ENCODE measurements at places on chromosomes 1 and 21.

DNA sequence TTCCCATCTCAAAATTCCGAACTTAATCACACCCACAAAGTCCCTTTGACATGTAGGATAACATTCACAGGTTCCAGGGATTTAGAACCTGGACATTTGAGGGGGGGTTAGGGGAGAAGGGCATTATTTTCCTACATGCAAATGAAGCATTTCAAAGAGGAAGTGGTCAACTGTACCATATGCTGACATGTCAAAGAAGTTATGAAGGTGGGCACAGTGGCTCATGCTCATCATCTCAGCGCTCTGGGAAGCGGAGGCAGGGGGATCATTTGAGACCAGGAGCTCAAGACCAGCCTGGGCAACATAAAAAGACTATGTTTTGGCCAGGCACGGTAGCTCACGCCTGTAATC, 35.7 kb downstream of the PTP4A2 start:
- no peak for DNase-seq

- no peak for DNase-seq
Measured at GRCh38 chr1:83769072-83769471, 229.9 kb downstream of the TTLL7 start.

DNA sequence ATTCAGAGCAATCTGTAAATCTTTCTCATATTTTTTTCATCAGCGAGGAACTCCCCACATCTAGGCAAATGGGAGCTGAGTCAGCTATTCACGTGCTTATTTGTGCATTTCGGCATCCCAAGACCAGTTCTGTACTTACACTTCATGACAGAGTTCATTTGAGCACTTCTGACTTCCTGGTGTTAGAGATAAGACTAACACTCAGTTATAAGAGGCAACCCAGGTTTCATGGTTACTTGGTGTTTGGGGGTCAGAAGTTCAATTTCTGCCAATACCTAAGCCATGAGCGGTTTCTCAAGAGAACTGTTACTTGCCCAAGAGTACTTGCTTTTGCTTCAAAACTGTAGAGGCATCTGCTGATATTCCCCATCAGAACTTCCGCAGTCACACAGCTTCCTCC, 24.1 kb upstream of the DESI2 start:
- peak; percentile 3 for DNase-seq

- peak; percentile 33 for DNase-seq
Measured at GRCh38 chr1:27430903-27431600, 38.6 kb downstream of the GPR3 start.

- DNase-seq: no peak
Measured at GRCh38 chr1:232248276-232248820, 381.6 kb downstream of the SIPA1L2 start.

DNA sequence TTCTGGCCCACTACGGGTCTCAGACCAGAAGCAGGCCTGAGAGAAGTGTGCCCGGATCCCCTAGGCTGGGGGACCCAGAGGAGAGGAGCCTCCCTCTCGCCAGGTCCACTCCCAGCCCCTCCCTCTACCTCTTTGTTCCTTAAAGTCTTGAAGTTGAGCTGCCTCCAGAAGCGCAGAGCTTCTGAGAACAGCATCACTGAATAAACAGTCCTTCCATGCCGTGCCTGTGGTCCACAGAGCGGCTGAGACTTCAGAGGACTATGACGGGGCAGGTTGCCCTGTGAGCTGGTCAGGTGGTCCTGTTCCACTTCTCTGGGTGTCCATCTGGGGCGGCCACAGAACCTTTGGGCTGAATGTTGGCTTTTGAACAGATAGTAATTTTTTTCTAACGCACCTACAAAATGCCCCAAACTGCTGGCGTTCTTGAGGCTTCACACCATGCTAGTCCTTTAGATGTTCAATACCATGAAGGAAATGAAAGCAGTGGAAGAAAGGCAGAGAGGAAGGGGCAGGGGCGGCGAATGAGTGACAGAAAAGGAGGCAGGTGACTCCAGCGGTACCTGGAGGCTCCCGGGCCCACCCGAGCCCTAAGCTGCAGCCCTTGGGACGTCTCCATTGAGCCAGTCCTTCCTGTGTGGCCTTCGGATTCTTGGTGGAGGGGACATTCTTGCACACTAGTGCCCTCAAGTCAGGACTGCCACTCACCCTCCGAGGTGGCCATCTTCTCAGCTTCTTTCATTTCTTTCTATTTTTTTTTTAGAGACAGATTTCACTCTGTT, 239.3 kb upstream of the VAMP3 start:
- no peak for DNase-seq

Measured in mesenchymal stem cell (in vitro differentiated cells and primary cell).